ENCODE measurements at places on chromosomes 2 and 18. TPM values are rescaled to one million over a fixed set of nuclear protein-coding genes. Genes with fewer than 3 reads are reported as not detected.

Gene ODC1
- total RNA-seq, result 200 TPM

Gene DYNAP
- total RNA-seq, result not detected

Gene NMUR1
- not detected for total RNA-seq

Gene ATOH8
- total RNA-seq, result not detected

Gene KIF5C
- 2.6 TPM for total RNA-seq

Gene FOXI3
- not detected for total RNA-seq

Gene FTCDNL1
- 1.5 TPM for total RNA-seq

Gene KRTCAP3
- 10.0 TPM for total RNA-seq
